ENCODE measurements at places on chromosomes 3 and 15.

- no peak for DNase-seq
These were observed 26.2 kb downstream of the EOGT start for GRCh38 chr3:68987322-68987721.

GRCh38 chr15:38377636-38378035 lies 76.3 kb upstream of the FAM98B start:
- no peak for DNase-seq

GRCh38 chr3:83096-83495 lies 113.5 kb upstream of the CHL1 start:
- no peak for DNase-seq

- DNase-seq = peak; percentile 70
These were observed 756 bp upstream of the RMDN3 start for GRCh38 chr15:40755812-40756208.

DNA sequence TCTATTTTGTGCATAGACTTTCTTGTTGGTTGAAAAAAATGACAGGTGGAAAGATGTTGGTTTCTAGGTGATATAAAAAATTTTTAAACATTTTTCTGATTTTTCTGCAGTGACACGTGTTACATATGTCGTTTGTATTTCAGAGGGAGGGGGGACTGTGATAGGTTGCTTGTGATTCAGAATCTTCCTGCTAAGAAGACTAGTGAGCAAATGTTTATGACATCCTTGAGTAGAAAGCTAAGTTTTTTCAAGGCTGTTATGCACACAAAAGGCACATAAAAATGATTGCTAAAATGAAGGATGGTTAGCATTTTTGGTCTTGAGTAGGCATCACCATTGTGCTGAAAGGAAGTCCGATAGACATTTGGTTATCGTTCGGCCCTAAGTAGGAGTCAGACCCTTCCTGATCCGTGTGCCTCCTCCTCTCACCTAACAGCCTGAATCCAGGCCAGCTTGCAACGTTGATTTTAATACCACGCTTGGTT lies 1.5 kb downstream of the ZNF639 start:
- peak; percentile 74 for DNase-seq

DNA sequence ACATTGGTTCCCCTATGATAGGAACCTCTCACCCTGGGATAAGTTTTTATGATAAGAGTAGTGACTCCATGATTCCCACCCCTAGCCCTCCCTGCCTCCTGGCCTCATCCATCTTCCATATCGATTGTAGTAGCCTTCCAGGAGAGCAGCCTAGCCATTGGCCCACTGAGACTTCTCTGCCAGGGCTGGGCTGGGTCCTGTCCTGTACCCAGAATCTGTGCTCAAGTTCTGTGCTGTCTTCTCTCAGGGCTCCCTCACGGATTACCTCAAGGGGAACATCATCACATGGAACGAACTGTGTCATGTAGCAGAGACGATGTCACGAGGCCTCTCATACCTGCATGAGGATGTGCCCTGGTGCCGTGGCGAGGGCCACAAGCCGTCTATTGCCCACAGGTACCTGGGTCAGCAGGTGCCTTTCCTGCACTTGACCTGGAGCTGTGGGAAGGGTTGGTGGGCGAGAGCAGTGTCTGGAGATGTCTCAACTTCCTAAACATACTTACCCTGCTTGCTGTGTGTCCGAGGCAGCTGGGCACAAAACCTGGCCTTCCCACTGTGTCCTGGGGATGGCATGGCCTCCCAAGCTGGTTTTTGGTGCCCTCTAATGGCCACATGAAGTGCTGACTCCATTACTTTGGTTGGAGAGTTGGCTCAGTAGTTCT lies 16.6 kb upstream of the EXOG start:
- DNase-seq = peak; percentile 80

- DNase-seq = no peak
These were observed 21.6 kb downstream of the PLA2G4B start for GRCh38 chr15:41860049-41860828.

GRCh38 chr3:117105686-117106085 lies 396.1 kb downstream of the TUSC7 start:
- DNase-seq = no peak

DNA sequence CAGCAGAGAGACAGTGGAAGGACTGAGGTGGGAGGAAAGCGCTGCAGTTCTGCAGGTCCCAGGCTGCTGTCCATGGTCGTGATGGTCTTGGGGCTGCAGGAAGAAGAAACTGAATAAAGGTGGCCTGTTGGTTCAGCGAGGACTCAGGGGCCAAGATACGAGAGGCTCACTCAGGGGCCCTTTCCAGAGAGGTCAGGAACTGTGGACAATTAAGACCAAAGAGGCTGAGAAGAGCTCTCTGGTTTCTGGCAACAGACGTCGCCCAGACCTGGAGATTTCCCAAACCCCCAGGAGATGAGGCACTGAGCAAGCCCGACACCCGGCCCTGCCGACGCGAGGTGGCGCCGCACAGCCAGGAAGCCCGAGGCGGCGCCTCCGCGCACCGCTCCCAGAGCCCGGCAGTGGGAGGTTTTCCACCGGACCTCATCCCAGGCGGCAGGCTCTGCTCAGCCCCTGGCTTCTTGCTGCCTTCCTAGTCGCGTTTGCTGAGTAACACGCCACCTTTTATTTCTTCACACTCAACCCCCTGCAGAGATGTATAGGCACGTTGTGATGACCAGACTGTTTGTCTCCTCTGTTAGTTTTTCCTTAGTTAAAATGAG lies 56.4 kb upstream of the ARRDC4 start:
- DNase-seq = no peak

DNA sequence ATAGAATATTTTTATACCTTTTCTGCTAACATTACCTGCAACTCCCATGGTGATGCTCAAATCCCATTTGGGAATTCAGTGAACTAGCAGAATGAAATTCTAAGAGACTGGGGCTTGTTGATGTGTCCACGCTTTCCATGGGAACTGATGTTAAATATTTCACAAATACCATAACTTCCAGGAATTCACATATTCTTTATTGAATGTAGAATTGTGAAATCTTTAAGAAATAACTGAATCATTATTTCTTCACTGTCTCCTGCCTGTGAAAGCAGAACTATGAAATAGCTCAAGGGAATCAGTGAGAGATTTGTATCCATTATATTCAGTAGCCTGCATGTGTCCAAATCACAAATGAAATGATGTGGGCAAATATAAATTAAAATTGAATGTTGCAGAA lies 130.8 kb downstream of the SERPINI1 start:
- DNase-seq = no peak

DNA sequence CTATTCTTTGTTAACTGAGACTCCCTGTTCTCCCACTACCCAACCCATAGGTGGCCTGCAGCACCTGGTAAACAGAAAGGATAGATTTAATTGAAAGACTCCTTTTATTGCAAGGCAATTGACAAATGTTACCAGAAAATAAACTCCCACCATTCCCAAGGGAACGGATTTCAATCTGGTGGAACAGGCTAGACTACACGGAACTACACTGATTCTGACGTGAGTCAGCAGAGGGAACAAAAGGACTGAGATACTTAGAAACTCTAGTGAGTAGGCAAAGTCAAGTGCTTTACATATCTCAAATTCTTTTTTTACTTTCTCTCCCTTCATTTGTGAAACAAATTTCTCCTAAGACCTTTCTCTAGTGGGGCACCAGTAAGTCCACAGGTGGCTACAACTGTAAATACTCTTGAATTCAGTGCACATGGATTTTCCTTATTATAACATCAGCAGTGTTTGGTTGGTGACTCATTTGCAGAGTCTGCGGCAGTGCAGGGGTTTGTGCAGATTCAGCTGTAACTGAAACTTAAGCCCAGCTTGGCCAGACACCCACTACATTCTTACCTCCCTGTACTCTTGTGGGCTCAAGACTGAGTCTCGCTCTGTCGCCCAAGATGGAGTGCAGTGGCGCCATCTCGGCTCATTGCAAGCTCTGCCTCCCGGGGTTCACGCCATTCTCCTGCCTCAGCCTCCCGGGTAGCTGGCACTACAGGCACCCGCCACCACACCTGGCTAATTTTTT lies 34.3 kb upstream of the PLSCR2 start:
- peak; percentile 63 for DNase-seq

GRCh38 chr3:49793486-49794085 lies 6.1 kb downstream of the CDHR4 start:
- no peak for DNase-seq

DNA sequence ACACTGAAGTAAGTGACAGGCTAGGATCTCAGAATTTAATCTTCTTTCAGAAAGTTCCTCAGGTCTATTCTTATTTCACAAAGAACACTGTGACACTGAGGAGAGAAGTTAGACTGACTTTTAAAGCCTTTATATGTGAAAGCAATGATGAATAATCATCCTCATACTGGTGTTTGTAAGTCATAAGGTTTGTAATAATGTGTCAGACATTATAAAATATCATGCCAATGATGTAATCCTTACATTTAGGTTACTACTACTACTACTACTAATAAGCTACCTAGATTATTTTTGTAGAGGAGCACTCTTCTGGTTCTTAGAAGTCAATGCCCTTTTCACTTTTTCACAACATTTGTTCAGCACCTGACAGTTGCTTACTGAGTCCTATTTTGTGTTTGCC lies 33.4 kb downstream of the FANCD2OS start:
- no peak for DNase-seq

DNA sequence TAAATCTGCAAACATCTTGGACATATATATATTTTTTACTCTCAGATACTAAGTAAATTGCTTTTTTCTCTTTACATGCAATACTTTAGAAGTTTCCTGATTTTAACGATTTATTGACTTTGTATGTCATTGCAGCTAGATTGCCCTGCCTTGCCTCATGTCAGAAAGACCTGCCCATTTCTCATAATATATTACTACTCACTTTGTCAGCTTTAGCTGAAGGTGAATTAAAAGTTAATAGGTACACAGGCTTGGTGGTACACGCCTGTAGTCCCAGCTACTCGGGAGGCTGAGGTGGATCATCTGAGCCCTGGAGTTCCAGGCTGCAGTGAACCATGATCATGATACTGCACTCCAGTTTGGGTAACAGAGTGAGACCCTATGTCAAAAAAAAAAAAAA lies 52.8 kb downstream of the PLS1 start:
- no peak for DNase-seq

GRCh38 chr3:188671971-188672370 lies 499.8 kb upstream of the TPRG1 start:
- no peak for DNase-seq

DNA sequence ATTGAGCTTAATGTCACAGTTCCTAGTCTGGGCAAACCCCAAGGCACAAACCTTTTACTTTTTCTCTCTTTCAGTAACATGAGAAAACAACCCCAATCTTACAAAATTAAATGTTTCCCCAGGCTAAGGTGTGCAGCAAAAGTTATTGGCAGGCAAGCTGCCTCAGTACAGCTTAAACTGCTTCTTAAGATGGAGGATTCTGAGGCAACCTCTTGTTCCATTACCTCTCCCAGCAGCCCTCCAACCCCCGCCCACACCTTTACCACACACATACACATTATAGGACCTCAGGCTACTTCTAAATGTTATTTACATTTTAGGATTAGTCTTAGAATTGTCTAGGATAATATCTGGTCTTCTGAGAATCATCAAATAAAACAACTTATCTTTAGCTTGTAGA lies 22.3 kb upstream of the CBLB start:
- no peak for DNase-seq

Measured in Karpas-422 (cell line).